ENCODE measurements at places on chromosomes 1 and 21.

- no peak for DNase-seq
Measured at GRCh38 chr1:12165342-12165741, 1.4 kb upstream of the TNFRSF1B start.

DNA sequence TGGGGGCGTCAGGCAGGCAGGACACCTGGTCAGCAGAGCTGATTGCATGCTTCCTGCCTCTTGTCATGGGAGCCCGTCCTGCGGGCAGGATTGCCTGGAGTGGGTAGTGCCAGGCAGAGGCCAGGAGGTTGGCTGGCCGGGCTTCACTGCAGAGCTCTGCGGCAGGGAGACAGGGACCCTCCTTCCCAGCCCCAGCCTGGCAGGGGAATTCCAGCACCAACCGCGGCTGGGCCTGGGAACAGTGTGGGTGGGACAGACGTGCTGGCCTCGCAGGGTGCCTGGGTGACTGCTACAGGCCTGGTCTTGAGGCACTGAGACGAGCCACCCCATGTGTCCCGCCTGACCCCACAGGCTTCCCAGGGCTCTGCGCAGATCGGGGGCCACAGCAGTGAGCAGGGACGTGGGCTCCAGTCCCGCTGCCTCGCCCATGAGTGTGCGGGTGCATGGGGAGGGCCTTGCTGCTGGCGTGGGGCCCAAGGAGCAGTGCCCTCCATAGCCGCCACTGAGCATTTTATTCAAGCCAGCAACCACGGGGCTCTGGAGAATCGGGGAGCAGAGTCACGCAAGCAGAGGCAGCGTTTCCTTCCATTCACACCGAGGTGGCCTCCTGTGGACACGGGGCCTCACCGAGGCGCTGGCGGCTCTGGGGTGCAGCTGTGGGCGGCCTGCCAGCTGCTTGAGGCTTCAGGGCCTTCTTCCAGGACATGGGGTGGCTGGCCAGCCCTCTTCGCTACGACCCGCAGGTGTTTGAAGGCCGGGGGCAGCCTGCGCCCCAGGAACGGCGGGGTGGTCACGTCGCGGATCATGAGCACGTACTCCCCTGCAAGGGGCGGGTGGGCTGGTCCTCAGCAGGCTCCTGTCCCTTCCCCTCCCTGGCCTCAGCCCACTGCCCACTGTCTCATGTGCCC, 70.3 kb downstream of the MORN1 start:
- DNase-seq = no peak

DNA sequence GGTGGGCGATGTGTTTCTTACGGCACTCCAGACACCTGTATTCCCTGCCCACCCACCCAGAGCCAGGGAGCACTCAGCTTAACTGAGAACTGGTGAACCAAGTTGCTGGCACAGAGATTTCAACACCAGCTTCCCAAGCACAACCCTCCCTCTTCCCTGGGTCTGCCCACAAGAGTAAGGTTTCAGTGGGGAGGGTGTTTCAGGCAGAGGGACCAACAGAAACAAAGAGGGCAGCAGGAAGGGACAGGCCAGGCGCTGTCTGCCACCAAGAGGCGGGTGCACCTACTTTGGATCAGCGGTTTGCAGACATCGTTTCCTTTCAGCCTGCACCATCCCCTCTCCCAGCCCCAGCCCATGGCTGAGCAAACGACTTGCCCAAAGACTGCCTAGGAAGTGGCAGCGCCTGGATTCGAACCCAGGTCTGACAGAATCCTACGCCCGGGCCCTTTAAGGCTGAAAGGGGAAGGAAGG, 21.9 kb upstream of the ALDH4A1 start:
- no peak for DNase-seq

GRCh38 chr1:115323366-115324004, 14.6 kb downstream of the NGF start:
- no peak for DNase-seq

- DNase-seq = no peak
Measured at GRCh38 chr1:201925301-201925567, 21.1 kb downstream of the LMOD1 start.

DNA sequence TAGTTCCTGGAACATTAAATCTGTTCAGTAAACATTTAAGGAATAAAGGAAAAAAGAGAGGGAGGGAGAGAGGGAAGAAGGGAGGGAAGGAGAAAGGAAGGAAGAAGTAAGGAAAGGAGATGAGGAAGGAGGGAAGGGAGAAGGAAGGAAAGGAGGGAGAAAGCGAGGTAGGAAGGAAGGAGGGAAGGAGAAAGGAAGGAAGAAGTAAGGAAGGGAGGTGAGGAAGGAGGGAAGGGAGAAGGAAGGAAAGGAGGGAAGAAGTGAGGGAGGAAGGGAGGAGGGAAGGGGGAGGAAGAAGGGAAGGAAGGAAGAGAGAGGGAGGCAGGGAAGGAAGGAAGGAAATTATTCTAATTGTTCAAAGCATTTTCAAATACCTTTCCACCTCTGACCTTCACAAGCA, 77.2 kb upstream of the JUN start:
- DNase-seq = no peak

GRCh38 chr1:5913078-5913845, 79.0 kb downstream of the NPHP4 start:
- no peak for DNase-seq

- DNase-seq = no peak
Measured at GRCh38 chr1:29655945-29656850, 419.9 kb downstream of the PTPRU start.

DNA sequence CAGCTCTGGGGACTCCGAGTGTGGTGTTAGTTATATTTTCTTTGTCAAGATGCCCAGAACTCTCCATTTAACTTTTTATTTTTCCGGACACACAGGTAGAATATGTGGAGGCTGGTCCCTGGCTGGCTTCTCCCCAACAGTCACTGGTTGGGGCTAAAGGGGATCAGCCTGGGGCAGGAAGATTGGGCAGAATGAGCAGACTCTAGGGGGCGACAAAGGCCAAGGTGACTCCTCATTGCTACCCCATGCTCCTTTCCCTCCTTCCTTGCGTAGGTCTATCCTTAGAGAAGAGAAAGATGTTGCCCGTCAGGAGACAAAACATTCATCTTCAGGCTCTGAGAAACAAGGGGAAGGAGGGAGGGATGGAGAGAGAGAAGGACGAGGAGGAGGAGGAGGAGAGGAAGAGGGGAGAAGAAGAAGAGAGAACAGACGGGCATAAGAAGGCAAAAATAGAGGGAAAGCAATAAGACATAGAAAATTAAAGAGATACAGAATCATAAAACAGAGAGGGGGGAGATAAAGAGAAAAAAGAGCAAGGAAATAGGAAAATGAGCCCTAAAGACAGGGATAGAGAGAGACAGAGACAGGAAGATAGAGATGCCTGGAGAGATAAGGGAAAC, 89.9 kb downstream of the FOXD2 start:
- DNase-seq = no peak

GRCh38 chr1:28269529-28269928, 10.2 kb downstream of the SESN2 start:
- DNase-seq = no peak

DNA sequence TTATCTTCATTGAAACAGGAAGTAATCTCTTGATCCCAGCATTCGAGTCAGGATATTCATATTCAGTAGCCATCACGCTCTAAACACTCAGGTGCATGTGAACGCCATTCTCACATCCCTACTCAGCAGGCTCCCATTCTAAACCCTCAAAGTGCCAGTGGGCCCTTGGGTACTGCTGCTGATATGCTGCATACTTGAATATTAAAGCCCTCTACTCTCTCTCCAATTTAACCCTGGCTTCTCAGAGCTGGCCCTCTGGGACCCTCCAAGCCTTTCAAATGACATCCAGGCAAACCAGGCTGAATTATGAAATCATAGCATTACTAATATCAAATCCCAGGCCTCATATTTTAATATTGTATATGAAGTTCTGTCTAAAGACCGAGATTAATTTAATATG, 468.2 kb downstream of the NUF2 start:
- no peak for DNase-seq

DNA sequence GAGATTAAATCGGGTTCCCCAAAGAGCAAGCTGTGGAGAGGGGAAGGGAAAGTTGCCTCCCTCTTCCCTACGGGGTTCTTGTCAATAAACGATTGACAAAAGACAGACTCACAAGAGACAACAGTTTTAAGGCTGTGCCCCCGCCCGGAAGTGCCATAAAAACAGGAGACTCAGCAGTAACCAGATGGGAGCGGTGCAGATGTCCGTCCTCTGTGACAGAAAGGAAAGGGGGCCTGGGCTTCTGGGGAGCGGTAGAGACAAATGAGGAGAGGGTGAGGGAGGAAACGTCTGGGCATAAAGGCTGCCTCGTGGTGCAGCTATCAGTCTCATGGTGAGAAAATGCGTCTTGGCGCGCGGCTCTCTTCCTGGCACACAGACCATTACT, 5.9 kb downstream of the TP73 start:
- no peak for DNase-seq

DNA sequence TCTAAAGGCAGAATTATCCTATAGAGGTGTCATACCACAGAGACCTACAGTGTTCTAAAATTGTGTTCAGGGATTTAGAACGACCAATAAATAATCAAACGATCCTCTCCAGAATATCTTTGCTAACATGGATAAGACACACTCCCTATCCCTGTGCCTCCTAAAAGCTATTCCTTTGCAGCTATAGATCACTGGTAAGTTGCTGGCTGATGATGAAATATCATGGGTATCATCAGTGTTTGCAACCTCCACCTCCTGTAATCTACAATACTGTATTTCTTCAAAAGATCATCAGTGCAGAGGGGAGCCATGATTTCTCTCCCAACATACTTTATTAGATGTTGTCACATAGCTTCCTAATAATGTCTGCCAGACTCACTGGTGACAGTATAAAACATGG, 201.9 kb downstream of the NTNG1 start:
- no peak for DNase-seq

DNA sequence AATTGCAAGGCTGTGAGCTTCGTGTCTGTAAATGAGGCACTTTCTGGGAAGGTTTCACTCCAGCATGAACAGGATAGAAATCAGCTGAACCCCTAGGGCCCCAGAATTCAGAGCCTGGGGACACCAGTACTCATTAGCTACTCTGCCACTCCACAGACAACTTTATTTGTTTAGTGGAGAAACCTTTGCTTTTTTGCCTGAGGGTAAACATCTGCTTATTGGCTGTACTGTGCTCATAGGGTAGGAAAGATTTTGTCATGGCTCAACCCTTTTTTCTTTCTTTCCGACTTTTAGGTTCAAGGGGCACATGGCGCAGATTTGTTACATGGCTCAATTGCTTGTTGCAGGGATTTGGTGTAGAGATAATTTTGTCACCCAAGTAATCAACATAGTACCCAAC, 138.4 kb upstream of the BACE2 start:
- DNase-seq = no peak

GRCh38 chr21:46634427-46634826, 1.0 kb upstream of the PRMT2 start:
- DNase-seq = no peak

DNA sequence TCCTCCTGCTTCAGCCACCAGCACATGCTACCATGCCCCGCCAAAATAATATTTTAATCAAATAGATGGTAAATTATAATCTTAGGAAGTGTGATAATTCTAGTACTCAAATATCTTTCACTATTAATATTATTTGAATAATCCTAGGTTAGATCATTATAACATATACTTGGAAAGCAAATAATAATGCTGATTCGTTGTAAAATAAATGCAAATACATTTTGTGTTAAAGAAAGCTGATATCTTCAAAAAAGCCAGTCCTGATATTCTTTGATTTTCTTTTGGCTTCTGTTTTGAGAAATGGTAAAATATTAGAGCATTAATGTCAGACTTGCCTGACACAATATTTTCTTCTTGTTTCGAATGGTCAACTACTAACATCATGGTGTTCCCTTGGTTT, 116.3 kb upstream of the ADAMTS5 start:
- no peak for DNase-seq

- no peak for DNase-seq
Measured at GRCh38 chr1:170224469-170224868, 78.7 kb downstream of the NTMT2 start.

GRCh38 chr1:110337704-110338308, 1.4 kb upstream of the RBM15 start:
- DNase-seq = peak; percentile 21

DNA sequence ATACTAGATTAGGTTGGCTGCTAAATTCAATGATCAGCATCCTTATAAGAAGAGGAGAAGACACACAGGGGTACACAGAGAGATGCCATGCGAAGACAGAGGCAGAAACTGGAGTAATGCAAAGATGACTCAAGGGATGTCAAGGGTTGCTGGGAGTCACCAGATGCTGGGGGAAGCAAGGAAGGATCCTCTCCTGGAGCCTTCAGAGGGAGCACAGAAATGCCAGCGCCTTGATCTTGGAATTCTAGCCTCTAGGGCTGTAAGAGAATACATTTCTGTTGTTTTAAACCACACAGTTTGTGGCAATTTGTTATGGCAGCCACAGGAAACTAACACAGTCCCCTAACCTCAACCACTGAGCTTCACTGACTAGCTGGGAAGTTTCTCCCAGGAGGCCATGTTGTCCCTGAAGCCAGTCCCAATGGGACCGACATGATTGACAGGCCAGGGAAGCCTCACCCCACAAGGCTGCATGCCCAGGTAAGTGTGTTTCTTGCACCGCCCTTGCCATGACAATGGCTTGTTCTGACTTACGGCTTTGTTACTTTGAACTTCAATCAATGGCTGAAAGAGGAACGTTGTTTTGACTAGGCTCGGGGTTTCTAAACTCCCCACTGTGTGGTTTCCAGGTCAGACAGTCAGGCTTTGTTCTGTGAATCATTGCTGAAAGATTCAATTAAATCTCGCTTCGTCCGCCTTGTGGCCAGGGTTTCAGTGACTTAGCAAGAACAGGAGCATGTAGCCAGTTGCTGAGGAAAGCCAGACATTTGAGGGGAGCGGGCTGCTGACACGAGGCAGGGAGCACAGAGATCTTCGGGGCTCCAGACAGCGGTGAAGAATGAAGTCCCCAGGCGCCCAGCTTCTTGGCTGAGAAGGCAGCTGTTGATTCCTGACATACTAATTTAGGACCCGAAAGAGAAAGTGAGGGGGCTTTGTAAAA, 62.3 kb downstream of the RUNX1 start:
- peak; percentile 71 for DNase-seq

- DNase-seq = no peak
Measured at GRCh38 chr1:107620753-107621152, 344.2 kb downstream of the VAV3 start.

DNA sequence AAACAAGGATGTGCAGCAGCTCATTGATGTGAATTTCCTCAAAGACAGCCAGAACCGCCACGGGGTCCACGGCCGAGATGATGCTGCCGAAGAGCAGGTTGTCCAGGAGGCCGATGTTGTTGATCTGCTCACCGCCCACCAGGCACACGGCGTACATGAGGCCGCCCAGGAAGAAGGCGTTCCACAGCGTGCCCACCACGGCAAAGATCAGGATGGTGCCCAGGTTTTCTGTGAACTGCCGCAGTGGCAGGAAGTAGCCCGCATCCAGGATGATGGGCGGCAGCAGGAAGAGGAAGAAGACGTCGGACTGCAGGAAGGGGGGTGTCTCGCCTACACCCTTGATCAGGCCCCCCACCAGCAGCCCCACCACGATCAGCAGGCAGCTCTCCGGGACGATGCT, 41.1 kb downstream of the SLC9A1 start:
- DNase-seq = no peak

- DNase-seq = no peak
Measured at GRCh38 chr1:39692152-39693074, 1.2 kb upstream of the HPCAL4 start.

GRCh38 chr1:80367058-80367457, 1360.5 kb upstream of the ADGRL4 start:
- no peak for DNase-seq

GRCh38 chr1:112692681-112693080, 14.2 kb downstream of the RHOC start:
- no peak for DNase-seq
